ENCODE measurements at places on chromosomes 13 and 19.

DNA sequence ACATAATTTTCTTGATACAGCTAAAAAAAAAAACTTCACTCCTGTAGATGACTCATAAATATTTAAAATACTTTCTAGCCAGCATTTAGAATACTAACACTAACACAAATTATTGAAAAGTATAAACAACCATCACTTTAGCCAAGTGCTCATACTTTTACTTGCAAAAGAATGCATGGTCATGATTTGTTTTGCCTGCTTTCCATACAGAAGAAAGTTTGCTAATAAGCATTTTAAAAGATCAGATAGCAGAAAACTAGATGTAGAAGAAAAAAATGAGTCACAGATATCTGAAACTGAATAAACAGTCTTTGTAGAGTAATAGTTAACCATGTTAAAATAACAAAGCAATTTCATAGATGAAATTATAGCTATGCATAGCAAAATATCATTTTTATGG lies 2280.4 kb upstream of the PCDH20 start:
- DNase-seq, result no peak

GRCh38 chr19:48061401-48062344 lies 17.8 kb upstream of the CABP5 start:
- no peak for DNase-seq

GRCh38 chr19:12994701-12995595 lies at the start of gene NFIX:
TSS of gene NFIX (plus strand) at chr19:12995475. CDS start at chr19:12995838, 363 bp downstream.
- peak; percentile 39 for DNase-seq

DNA sequence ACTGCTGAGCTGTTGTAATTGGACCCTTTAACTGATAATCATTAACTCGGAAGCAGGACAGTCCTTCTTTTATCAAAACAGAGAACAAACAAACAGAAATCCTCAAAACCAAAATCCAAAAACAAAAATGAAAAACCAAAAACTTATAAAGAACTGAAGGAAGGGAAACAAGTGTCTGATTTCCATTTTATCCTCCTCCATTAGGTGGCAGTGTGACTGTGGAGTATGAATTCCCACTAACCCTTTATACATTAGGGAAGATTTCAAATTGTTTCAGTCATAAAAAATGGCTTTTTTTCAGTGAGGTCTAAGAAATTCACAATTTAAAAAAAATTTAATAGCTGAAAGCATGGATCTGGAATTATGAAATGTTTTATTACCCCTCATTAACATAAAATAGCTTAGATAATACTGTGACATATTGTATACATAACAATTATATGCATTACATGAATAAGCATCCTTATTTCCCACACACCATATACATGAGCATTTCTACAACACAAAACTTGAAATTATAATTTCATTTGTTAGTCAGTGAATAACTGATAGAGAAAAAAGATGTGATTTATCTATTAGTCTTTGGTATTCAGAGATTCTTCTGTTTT lies 1074.3 kb upstream of the PCDH9 start:
- no peak for DNase-seq

- peak; percentile 87 for DNase-seq
These were observed 96.2 kb downstream of the INSR start for GRCh38 chr19:7197760-7198696.

GRCh38 chr19:18021121-18021755 lies 13.3 kb downstream of the ARRDC2 start:
- DNase-seq, result no peak

GRCh38 chr13:32659736-32660135 lies 73.5 kb downstream of the PDS5B start:
- DNase-seq, result no peak

- no peak for DNase-seq
These were observed 75.5 kb downstream of the TNFSF13B start for GRCh38 chr13:108345016-108345415.

DNA sequence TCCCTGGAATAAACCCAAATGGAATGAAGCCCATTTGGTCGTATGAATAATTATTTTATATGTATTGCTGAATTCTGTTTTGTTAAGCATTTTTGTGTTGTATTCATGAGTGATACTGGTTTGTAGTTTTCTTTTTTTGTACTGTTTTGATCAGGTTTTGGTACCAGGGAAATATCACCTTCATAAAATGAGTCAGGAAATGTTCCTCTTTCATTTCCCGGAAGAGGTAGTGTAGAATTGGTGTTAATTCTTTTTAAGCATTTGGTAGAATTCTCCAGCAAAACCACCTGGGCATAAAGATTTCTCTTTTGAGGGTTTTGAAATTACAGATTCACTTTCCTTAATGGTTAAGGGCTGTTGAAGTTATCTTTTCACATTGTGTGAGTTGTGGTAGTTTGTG lies 13.3 kb downstream of the SPATA13 start:
- no peak for DNase-seq

DNA sequence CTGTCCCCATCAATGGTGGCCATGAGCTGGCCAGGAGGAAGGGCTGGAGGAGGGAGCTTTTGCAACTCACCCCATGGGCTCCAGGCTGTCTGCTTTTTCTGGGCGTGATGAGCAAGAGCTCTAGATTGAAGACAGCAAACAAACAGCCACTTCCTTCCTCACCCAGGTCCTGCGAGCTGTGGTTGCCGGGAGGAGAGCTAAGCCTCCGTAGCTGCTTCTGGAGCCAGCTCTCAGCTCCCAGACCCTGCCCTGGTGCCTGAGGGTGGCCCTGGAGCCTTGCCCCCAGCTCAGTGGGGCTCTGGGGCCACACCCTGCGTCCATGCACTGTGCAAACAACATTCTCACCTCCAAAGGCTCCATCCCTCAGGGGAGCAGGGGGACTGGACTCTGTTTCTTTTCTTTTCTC lies 6.2 kb downstream of the MYO1F start:
- no peak for DNase-seq

GRCh38 chr19:47619763-47620162 lies 10.8 kb downstream of the BICRA start:
- no peak for DNase-seq

DNA sequence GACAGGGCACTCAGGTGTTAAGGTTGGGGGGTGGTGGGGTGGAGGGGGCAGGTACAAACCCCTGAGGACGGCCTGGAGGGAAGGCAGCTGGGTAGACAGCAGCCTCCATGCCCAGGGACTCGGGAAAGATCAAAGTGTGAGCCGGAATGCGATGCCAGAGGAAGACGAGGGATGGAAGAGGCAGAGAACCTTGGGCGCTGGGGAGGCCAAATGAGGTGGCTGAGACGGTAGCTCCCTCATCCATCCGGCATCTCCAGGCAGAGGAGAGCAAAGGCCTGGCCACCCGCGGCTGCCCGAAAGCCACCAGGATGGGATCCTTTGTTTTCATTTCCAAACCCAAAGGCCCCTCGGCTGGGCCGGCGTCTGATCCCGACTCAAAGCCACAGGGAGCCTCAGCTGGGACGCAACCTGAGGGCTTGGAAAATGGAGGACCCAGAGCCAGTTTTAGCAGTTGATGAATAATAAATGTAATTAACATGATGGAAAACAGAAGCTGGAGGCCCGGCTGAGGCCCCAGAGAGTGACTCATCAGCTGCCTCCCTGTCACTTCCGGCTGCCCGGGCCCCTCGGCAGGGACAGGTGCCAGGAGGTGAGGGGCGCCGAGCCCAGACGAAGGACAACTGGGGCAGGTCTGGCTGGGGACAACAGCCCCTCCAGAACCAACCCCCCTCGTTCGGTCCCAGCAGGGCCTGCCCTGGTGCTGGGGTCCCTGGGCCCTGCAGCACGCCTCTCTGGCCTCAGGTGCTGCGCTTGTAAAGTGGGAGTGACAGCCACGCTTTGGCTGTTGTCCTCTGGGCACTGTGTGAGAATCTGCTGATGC lies 61.6 kb downstream of the CEBPG start:
- DNase-seq, result no peak

GRCh38 chr19:31885280-31885853 lies 460.0 kb upstream of the ZNF507 start:
- no peak for DNase-seq

- DNase-seq, result no peak
These were observed 34.9 kb downstream of the KDM4B start for GRCh38 chr19:5003781-5004180.

DNA sequence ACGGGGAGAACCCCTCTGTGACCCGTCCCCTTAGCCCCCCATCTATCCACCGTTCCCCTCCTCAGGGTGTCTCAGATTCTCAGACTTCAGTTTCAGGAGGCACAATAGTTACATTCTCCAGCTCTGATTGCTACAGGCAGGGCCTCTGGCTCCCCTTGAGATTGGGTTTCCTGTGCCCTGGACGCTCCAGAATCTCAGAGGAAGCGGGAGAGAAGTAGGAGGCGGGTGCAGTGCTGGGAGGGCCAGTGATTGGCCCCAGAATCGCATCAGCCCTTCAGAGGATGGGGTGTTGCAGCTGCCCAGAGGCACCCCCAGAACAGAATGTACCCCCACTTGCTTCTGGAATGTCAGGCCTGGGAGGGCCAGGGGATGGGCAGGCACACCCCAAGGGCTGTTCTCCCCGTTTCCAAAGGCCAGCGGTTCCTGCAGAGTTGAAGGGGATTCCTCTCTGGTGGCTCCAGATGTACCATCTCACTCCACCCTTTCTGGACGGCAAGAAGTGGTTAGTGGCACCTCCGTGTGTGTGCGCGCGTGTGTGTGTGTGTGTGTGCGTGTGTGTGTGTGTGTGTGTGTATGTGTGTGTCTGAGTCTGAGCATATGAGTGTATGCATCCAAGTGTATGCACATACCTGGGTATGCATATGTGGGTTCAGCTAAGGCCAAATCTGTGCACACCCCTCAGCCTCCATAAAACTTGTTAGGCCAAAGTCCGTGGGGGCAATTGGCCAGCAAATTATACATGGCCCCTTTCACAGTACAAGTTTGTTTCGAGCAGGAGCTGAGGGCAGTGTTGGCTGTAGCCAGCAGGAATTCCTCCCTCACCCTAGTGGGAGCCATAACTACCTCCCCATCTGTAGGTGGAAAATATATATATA lies 35.5 kb downstream of the LYL1 start:
- no peak for DNase-seq

DNA sequence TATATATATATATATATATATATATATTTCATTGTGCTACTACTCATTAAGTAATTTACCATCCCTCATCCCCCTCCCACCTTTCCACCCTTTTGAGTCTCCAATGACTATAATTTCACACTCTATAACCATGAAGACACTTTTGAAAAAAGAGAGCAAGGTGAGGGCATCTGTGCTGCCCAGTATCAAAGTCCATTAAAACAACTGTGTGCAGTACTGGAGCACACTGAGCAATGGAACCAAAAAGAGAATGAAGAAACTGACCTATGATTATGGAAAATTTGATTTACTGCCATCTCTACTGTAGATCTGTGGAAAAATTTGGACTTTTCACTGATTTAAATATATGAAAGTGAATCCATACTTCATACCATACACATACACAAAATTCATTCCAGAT lies 217.9 kb downstream of the COL4A1 start:
- no peak for DNase-seq

DNA sequence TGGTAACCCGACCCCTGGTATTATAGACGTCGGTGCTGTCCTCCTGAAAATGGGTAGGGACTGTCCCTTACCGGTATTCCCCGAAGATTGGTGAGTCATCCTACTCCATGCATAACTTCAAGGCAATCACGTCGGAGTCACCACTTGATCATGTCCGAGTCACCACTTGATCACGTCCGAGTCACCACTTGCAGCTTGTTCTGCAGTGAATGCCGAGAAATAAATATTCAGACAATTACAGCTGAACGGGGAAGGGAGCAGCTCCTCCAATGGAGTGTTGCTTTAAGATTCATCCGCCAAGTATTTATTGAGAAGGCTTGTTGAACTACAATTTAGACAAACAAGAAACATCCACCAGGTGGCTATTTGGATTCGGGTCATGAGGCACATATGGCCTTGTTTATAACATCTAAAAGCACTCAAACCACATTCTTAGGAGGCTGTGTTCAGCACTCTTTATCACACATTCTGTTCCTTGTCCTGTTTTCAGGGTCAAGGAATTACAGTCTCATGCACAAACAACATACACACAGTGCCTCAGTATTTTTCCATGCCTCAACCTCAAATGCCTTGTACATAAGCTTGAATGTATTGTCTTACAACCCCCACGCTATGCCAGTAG lies 43.1 kb downstream of the ZNF726 start:
- no peak for DNase-seq

DNA sequence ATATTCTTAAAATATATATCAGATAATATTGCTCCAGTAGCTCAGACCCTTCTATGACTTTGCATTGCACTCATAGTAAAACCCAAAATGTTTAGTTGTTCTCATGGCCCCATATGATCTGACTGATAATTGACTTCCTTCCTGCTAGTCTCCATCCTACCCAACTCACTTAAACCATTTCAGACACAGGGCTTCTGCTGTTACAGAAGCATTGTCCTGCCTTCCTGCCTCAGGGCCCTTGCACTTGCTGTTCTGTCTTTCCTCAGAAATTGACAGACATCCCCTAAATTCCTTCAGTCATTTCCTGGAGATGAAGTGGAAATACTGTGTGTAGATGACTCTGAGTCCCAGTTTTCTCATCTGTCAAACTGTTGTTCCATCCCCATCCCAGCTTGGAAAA lies 19.7 kb downstream of the FBXL12 start:
- DNase-seq, result no peak

GRCh38 chr19:1882786-1883692 lies 2.3 kb downstream of the ABHD17A start:
- no peak for DNase-seq

- no peak for DNase-seq
These were observed 53.8 kb downstream of the PARP4 start for GRCh38 chr13:24458736-24459135.

DNA sequence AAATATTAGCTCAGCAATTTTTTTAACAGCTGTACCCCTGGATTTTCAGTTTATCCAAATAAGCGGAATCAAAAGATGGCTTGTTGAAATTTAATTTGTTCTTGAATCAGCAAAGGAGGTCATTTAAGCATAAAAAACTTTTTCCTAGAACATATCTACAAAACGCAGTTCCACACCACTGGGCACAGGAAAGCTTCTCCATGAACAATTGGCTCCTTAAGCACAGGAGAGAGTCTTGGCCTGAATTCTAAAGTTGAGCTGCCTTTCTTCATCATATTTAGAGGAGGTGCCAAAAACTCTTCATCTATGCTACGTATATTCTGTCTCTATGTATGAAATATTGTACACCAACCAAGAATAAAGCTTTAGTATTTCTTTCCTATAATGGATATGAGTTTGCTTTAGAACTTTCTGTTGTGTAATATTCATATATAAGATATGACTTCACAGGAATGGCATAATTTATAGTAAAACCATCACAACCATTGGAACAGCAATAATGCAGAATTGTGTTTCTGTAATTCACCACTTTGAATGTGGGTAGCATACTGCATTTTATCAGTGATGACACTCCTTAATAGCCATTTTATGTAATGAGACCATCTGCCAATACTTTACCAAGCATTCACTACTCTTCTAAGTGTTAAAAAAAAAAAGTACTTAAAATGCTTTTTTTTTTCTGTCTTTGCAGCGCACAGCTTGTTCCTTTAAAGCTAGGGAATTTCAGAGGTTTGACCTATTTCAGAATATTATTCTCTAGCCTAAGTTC lies 263.7 kb downstream of the SLITRK6 start:
- no peak for DNase-seq

- DNase-seq, result no peak
These were observed 128.4 kb upstream of the SPACA7 start for GRCh38 chr13:112247471-112248405.
